AG08396 (cell line): ENCODE measurements at places on chromosomes 12 and 14.
A peak's percentile ranks its signal among the peaks of the same experiment; 100 is the strongest.

DNA sequence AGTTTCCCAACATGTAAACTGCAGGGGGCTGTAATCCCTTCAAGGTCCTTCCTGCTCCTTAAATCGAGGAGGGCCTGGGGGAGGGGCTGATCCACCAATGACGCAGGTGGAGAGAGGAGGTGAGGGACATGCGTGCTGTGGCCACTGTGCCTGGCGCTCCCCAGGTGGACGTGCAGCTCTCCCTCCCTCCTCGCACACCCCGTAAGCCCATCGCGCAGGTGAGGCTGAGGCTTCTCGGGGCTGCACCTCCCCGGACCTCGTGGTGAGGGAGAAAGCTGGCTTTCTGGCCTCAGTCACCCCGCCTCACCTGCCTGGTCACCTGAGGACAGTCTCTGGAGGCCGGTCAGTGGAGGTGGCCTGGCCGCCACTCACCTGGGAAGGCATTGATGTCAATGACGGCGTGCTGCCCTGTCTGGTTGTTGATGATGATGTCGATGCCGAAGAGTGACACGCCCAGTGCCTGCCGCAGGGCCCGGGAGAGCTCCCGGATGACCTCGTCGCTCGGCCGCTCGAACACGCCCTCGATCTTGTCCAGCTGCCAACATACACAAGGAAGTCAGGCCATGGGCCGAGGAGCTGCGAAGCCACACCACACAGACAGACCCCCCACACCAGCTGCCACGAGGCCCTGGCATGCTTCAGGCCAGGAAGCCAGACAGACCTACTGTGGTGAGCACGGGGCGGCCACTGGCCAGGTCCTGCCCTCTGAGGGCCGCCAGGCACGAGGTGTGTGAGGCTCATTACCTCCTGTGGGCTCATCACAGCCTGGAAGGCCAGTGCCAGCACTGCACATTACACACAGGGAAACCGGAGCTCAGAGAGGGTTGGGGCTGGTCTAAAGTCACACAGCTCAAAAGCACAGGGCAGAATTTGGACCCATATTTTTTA, 23.3 kb downstream of the CHGA start:
- peak; percentile 65 for DNase-seq

DNA sequence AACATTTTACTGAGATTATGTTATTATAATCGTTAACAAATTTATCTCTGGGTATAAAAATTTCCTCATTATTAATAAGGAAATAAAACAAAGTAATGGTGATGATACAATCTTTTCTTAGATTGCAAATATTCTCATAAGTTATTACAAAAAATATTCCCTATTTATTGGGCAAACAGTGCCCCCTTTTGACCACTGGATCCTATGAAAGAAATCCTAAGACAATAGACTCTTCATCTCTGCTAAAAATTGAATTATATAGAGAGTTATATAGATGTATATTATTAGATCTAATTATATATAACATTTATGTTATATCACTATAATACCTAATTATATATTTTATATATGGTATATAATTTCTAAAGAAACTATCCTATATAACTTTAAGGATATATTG, 94.2 kb upstream of the FGD4 start:
- no peak for DNase-seq

- no peak for DNase-seq
Measured at GRCh38 chr14:30532264-30532663, 26.7 kb upstream of the G2E3 start.

DNA sequence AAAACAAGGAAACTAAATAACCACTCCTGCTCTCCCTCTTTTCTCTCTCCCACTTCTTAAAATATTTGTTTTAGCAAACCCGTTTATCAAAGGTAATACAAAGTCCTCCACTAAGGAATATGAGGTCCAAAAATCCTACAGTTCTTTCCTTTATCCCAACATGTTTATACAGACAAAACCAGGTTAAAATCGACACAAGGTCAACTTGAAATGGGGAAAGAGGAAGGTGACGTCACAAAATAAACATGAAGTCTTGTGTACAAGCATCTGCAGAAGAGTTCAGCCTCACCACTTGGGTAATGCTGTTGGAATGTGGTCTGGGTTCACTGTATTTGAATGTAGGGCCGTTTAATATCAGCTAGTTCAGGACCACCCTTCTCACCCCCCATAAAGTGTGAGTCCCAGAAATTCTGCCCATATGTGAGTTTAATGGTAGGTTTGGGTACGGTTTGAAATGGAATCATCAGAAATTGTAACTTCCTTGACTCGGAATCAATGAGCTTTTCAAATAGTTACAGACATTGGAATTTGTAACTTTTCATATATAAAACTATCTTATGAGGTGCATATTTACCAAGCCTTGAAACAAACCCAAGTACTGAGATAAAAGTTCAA, 120.0 kb upstream of the SLC38A2 start:
- peak; percentile 54 for DNase-seq

DNA sequence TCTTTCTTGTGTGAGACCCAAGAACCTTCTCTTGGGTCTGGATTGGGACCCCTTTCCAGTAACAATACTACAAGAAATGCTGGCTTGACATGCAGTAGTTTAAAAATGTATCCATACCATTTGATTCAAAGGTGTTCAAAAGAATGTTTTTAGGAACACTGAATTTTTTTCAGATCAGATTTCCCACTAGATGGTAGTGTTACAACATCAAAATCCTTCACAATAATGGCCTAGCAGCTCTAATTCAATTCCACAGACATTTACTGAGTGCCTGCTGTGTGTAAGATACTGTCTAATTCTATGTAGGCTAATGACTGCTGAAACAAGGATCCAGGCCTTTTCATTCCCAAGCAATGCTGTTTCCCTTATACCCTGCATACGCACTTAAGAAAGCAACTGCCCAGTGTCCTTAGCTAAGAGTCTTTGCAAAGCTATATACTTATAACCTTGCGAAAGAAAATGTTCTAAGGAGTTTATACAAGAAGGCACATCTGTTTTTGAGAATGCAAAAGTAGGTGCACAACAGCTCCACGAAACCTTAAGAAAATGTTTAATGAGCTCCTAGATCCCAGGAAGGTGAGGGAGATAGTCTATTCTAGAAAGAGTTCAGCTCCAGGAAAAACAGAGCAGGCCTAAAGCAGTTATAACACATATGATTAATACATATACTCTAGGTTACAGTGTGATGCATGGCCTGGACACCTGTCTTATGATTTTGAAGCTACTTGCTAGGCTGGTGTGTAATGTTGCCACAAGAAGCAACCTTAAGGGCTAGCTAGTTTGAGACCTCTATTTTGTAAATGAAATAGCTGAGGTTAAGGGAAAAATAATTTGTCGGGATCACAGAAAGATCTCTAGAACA, 50.9 kb upstream of the PKP2 start:
- DNase-seq, result no peak

- DNase-seq, result no peak
Measured at GRCh38 chr12:89234324-89235114, 117.8 kb downstream of the DUSP6 start.

DNA sequence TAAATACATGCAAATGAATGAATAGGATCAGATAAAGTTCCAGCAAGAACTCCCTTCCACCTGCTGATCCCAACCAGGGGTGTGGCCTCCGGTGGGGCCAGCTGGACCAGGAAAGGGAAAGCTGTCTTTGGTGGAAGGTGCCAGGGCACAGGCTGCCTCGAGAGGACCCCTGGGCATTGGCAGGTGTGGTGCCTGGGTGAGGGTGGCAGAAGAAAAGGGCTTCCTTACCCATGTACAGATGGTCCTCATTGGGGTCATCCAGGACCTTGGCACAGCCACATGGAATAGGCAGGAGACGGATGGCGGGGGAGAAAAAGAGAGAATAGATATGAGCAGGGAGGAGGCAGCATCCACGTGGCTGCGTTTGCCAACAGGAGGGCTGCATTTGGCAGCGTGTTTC, 36.4 kb downstream of the CAMKK2 start:
- DNase-seq, result no peak

- no peak for DNase-seq
Measured at GRCh38 chr14:68857516-68858070, 64.7 kb upstream of the ZFP36L1 start.

- peak; percentile 9 for DNase-seq
Measured at GRCh38 chr12:101299346-101299745, 19.4 kb downstream of the UTP20 start.

DNA sequence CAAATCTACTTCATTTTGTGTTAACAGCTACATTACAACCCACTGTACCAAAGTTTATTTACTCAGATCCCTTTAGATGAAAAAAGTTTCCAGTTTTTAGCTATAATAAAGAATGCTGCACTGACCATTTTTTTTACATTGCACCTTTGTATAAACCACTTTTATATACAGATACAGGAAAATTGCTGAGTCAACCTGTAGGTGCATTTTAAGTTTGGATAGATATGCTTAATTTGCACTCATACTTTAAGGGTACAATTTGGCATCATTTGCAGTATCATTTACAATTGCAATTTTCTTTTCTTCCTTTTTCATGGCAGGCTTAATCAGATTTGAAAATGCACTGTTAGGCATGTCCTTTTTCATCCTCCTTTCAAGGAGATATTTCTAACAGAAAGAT, 257.8 kb upstream of the LMO3 start:
- DNase-seq, result no peak

GRCh38 chr12:72276181-72276805, 4.1 kb downstream of the TRHDE start:
- DNase-seq, result no peak

DNA sequence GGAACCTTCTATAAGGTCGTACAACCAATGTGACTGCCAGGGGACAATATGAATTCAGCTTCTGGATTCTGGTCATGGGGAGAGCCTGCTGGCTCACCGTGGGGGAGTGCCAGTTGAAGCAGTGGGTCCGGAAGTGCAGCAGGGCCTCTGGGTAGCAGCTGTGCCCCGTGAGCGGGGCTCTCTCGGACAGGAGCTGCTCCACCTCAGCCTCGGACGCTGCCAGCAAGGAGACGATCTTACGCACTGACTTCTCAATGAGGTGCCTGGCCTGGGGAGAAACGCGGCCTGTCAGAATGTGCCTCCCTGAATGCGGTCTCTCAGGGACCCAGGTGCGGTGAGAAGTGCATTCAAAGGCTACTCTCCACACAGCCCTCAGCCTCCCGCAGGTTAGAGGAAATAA, 42.0 kb downstream of the LGMN start:
- DNase-seq, result no peak

DNA sequence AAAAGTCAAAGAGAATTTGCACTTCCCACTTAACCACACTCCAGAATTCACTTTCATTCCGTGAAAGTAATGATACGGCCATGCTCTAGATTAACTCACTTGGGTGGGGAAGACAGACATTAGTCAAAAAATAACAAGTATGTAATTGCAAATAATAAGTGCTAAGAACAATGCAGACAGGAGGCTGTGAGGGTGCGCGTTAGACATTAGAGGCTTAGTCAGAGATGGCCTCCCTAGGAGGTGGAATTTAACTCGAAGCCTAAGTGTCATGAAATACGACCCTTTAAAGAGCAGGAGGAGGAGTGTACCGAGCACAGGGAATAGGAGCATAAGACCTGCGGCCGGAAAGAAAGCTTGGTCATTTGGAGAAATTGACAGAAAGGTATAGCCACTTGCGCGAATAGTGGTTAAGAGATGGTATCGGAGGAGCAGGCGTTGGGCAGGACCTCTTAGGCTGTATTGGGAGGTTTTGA, 628 bp downstream of the SNRPF start:
- peak; percentile 12 for DNase-seq

GRCh38 chr14:100914597-100915021, 11.1 kb upstream of the RTL1 start:
- DNase-seq, result peak; percentile 2

- peak; percentile 17 for DNase-seq
Measured at GRCh38 chr14:37559386-37559785, 35.7 kb downstream of the FOXA1 start.

- DNase-seq, result peak; percentile 75
Measured at GRCh38 chr14:56339855-56340701, 221.9 kb downstream of the PELI2 start.

DNA sequence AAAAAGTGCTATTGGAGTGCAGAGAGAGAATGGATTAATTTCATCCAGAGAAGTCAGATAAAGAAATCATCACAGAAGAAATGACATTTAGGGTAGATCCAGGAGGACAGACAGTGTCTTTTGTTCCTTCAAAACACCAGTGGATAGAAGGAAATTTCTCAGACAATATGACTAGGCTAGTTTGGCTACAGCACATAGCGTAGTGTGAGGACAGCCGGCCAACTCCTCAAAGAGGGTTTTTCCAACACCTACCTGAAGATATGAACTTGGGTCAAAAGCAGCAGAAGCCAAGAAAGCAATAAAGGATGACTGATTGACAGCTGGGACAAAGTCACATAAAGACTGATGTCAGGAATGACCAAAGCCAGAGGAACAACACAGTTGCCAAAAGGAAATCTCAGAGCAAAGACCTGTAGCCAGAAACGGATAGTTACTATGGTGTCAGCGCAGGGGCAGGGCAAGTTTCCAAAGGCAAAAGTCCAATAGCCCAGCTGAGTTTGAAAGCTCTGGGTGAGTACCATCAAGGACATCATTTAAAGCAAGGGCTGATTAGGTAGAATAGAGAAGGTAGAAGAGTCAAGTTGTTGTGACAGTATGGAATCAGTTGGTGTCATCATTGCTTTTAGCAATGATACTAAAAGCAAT, 58.7 kb upstream of the PDE3A start:
- no peak for DNase-seq

GRCh38 chr14:68953196-68953555, 25.9 kb downstream of the ACTN1 start:
- DNase-seq, result no peak

DNA sequence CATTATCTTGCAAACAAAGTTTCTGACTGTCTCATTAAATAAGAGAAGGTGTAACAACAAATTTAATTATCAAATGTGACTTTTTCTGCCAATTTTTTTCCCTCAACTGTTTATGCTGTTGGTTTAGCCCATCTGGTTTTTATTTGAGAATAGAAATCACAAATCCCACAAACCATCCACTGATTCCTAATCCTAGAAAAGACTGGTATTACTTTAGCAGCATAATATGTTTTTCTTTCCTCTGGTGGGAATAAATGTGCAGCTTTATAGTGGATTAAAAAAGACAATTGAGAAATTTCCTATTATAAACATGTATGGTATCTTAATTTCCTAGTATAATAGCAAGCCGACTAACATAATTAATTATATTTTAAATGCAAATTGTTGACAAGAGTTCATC, 257.9 kb upstream of the FOXN3 start:
- DNase-seq, result no peak
